ENCODE measurements at places on chromosomes 7 and 10. TPM values are rescaled to one million over a fixed set of nuclear protein-coding genes. Genes with fewer than 3 reads are reported as not detected.
A peak's percentile ranks its signal among the peaks of the same experiment; 100 is the strongest.

DNA sequence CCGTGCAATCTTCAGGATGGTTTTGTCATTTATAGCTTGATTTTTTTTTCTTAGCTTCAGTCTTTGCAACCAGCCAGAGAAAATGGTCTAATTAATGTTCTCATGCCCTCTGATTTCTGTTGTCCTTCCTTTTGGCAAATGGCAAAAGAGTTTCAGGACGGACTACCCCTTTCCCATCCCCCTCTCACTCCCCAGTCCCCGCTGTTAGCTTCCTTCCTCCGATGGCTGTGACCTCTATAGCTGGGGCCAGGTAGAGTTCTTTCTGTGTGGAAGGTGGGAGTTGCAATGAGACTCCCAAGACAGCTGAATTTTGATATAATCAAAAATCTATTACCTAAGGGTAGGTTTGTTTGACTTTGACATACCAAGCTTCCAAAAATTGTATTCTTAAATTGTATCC, 362.0 kb downstream of the PAXIP1 start:
- no peak for DNase-seq

GRCh38 chr7:37663693-37664092, 19.9 kb upstream of the GPR141 start:
- peak; percentile 34 for DNase-seq

DNA sequence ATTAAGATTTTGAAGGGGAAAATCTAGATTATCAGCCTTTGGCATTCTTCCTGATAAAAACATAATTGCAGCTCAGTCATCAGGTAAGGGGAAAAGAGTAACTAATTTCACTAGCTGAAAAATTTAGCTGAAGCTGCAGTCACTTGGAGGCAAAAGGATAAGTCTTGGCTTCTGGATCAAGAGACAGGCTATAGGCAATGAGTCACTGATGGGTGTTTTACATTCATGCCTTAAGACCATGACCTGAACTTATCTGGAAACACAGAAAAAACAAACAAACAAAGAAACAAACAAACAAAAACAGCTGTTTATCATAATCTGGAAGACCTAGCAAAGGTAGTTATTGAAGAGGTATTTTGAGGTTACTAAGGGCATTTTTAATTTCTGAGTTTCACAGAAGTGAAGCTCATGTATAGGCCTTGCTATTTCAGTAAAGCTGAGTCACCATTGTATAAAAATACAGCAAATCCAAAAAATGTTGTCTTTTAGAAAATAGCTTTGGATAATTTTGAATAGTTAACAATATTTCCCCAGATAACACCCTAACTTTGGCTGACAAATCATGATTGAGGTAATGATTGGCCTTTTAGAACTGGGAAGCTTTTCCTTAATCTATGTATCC, 40.3 kb downstream of the ZNF22 start:
- DNase-seq, result no peak

DNA sequence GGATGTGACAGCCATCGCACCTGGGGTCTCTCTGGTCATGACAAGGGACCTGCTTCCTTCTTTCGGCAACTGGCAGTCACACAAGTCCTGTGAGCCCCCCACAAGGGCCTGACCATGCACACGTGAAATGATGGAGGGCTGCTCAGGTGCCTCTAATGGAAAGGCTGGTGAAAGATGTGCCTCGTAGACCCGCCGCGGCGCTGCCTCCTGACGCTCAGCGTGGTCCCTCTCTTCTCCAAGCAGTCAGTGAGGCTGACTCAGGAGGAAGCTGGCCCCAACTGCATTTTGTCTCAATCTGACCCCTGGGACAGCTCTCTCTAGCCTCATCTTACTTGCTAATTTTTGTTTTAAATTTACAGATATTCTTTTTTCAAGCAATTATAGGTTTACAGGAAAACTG, 100.9 kb downstream of the MAD1L1 start:
- no peak for DNase-seq

DNA sequence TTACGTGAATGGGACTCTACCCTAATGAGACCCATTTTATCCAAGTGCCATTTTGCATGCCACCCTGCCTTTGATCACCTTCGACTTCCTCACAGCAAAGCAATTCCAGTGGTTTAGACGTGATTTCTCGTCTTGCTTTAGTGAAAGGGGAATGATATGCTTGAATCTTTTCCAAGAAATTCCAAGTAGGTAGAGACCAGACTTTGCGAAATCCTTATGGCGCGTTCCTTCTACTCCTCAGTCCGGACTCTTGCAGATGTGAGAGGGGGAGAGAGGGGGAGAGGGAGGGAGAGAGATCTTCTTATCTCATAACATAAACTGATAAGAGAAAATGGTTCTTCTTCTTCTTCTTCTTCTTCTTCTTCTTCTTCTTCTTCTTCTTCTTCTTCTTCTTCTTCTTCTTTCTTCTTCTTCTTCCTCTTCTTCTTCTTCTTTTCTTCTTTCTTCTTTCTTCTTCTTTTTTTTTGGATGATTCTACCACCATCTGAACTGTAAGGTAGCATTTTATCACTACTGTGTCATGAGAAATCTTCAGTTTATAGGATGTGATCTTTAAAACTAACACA, 883 bp downstream of the SPAG6 start:
- peak; percentile 5 for DNase-seq

- DNase-seq, result no peak
These were observed 287.1 kb downstream of the WDR11 start for GRCh38 chr10:121138112-121138860.

DNA sequence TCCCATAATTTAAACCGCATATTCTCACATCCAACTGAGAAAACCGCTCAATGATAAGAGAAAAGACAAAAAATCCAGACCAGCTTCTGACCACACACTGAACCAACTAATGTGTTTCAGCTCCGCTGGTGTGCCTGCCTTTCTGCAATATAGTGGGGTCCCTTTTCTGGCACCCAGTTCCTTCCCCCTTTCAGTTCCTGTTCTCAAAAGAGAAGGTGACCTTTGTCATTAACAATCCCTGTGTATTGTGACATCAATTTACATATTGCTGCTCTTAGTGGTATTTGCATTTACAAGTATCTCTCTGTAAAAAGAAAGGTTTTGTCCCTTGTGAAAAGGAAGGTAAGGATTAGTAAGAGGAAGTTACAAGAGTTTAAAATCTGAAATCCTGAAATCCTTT, 1.4 kb downstream of the PPP1R17 start:
- no peak for DNase-seq

GRCh38 chr7:63040966-63041610, 957.6 kb upstream of the ZNF722 start:
- no peak for DNase-seq

DNA sequence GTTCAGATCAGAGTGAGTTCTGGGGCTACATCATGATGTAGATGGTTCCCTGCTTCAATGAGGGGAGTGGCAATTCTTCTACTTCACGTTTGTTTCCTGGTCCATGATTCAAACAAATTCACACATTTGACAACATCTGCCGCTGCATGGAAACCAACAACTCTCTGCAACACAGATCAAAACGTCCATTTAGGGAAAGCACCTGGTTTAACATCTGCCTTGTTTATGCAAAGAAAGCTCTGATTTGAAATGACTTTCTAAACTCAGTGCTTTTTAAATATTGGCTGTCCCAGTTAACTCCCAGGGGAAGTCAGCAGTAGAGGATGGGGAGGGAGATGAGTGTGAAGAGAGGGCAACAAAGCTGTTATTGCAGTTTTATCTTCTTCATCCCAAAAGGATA, 93.8 kb downstream of the GAD2 start:
- DNase-seq, result no peak

DNA sequence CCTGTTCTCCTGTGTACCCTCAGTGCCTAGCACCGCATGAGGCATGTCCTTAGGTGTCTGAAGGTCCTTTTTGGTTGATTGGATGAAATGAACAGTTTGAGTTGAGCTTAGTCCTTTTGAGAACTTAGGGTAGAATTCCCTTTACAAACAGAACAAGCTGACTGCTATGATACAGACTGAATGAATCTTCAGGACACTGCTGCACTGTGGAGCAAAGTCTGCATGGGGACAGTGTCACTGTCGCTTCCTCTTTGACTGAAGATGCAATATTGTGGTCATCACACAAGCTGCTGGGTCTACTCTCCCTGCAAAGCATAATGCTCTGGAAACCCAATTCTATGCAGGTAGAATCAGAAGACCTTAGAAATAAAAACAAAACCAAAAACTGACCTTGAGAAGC, 8.6 kb upstream of the PLAU start:
- no peak for DNase-seq

DNA sequence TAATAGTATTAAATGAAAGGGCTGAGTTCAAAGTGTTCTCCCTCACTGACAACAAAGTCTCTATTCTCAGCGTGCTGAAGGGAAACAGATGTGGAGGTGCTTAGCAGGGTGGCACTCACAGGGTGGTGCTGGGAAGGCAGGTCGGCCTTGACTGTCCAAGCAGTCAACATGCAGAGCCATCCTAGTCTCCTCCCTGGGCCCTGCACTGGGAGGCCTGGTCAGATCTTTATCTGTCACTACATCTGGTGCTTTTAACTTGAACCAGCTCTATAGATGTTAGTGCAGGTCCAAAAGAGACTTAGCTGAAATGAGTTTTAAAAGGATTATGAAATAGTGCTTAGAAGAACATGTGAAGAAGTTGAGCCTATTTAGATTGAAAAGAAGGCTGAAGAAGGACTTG, 82.1 kb downstream of the AVL9 start:
- DNase-seq, result no peak

- DNase-seq, result no peak
These were observed 388.8 kb upstream of the PHF14 start for GRCh38 chr7:10584886-10585285.

DNA sequence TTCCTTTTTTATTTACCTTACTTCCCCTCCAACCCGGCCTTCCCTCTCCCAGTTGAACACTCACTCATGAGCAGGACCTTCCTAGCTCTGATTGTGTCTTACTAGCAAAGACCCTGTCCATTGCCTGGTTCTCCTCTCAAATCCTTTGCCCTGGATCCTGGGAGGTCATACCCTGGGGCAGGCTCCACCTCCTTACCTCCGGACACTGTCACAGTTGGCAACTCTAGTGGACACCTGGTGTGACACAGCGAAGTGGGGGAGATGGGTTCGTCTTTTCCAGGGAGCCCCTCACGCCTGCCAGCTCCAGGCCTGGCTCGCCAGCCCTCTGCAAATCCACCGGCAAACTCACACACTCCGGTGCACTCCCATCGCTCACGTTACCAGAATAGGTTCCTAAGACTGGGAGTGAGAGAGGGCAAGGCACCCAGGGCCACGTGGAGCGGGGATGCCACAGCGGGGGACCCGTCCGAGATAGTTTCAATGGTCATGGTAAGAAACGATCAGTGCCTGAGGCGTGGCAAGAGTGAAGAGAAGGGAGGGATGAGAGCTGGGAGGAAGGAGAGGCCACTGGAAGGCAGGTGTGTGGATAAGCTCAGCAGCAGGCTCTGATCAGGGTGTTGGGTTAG, 30.9 kb upstream of the TMEM72 start:
- no peak for DNase-seq

- no peak for DNase-seq
These were observed 63.8 kb downstream of the UNCX start for GRCh38 chr7:1296356-1296981.

GRCh38 chr7:41536873-41537665, 165.8 kb downstream of the INHBA start:
- peak; percentile 87 for DNase-seq

- peak; percentile 95 for DNase-seq
These were observed 46.1 kb downstream of the ZCCHC24 start for GRCh38 chr10:79399223-79399831.

The PHKG1 gene
- 24.3 TPM for polyA plus RNA-seq

The MPLKIP gene
- polyA plus RNA-seq, result 19.2 TPM

The SPOCK2 gene
- 4.0 TPM for polyA plus RNA-seq

The GTF2IRD1 gene
- 43.3 TPM for polyA plus RNA-seq

The EPO gene
- polyA plus RNA-seq, result not detected

The ITGB8 gene
- 5.4 TPM for polyA plus RNA-seq

The ADK gene
- 28.8 TPM for polyA plus RNA-seq

The PLAU gene
- 28.7 TPM for polyA plus RNA-seq

The COL26A1 gene
- polyA plus RNA-seq, result 0.84 TPM

The HTR7 gene
- 0.19 TPM for polyA plus RNA-seq

The DNAJB9 gene
- 17.3 TPM for polyA plus RNA-seq

The LAMB1 gene
- polyA plus RNA-seq, result 542 TPM

The MMD2 gene
- 0.07 TPM for polyA plus RNA-seq

The LRRC4 gene
- 6.4 TPM for polyA plus RNA-seq
